ENCODE measurements at places on chromosomes 6 and 20.

DNA sequence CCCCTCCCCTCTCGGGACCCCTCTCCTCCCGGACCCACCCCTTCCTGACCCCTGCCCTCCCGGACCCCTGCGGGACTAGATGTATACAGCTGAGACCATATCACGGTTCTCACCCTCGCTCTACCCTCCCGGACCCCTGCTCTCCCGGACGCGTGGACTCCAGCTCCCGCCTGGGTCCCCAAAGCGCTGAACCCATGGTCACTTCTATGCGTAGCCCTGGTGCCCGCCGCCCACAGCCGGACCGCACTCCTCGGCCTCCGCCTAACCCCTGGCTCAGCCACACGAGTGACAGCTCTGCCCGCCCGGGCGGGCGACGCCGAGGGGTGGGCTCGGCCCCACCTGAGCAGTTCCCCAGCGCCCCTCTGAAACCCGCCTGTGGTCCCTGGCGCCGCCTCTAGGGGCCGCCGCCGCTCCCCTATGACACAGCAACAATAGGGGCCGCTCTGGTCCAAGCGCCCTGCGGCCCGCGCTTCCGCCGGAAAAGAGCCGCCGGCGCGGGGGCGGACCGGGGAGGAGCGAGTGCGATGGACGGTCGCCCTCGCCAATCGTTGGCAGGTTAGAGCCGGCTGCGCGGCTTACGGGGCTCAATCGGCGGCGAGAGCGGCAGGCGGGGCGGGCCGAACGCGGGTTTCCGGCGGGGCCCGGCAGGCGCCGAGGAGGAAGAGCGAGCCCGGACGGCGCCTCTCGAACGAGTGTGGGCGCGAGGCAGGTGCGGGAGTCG, at the start of gene ADRM1:
Gene ADRM1, plus strand, starts transcription at position 657 of the 721 bp plus-strand sequence. CDS start 572 bp downstream, outside the sequence.
- peak; percentile 25 for DNase-seq

DNA sequence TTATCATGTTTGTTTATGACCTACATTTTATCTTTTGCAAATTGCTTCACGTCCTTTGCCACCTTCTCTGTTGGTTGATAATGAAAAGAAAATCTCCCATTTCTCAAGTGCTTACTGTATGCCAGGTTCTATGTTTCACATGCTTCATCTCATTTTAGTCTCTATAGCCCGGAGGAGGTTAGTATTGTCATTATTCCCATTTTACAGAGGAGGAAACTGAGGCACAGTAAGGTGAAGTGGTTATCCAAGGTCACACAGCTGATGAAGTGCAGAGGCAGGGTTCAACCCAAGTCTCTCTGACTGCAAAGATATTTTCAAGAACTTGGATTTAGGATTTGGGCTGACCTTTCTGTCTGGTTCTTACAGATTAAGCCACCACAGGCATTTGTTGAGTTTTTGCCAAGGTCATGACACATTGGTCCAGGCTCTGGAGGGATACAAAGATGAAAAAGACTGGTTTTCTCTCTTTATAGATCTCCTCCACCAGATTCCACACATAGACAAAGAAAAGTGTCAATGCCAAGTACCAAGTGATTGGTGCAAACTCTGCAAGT, 20.6 kb downstream of the CNBD2 start:
- DNase-seq = no peak

DNA sequence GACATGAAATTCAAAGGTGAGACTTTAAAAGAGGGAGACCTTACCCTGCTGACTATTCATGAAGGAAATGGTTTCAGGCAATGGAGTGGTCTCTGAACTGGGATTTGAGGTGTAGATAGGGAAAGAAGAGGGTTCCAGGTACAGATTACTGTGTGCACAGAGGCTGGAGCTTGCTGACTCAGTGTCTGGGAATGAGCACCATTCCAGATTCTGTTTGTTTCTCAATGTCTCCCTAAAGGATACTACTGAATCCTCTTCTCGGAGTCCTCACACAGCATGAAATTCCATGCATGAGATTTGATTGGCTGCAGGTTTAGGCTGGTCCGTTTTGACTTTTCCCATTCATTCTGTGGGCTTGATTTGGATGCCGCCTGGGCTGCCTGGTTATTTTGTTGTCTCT, 49.0 kb downstream of the PPP1R14C start:
- DNase-seq = no peak

DNA sequence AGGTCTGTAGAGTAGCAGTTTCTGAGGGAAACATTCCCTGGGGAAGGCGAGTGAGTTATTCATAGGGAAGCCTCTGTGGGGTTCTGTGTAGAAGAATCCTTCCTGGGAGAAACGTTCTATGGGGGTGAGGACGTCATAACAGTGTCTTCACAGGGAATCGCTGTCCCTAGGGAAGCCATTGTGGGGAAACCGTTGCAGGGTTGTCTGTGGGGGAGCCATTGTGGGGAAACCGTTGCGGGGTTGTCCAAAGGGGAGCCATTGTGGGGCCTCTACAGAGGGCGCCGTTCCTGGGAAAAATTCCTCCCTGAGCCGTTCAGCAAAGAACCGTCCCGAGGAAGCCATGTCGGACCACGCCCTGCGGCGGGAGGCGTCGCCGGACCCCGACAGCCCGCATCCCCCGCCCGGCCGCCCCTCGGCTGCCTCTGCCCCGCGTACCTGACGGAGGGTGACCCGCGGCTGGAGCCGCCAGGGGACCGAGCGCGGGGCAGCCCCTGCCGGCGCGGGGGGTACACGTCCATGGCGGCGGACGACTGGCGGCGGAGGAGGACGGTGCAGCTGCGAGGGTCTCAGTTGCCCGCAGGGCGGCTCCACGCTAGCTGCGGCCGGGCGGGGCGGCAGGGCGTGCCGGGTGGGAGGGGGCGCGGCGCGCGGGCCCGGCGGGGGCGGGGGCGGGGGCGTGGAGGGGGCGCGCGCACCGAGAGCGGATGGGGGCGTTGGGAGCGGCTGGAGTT, at the start of gene DNAAF9:
Gene DNAAF9, minus strand, starts transcription at position 630 of the 731 bp plus-strand sequence. Its CDS starts 112 bp downstream, at position 518.
- no peak for DNase-seq

GRCh38 chr20:22407237-22408193, 176.9 kb downstream of the FOXA2 start:
- no peak for DNase-seq

- no peak for DNase-seq
Observed at GRCh38 chr6:90227673-90228072, 69.0 kb downstream of the BACH2 start.
